ENCODE measurements at places on chromosomes 2 and 18.

GRCh38 chr18:56097621-56098020 lies 509.6 kb upstream of the TCF4 start:
- no peak for DNase-seq

DNA sequence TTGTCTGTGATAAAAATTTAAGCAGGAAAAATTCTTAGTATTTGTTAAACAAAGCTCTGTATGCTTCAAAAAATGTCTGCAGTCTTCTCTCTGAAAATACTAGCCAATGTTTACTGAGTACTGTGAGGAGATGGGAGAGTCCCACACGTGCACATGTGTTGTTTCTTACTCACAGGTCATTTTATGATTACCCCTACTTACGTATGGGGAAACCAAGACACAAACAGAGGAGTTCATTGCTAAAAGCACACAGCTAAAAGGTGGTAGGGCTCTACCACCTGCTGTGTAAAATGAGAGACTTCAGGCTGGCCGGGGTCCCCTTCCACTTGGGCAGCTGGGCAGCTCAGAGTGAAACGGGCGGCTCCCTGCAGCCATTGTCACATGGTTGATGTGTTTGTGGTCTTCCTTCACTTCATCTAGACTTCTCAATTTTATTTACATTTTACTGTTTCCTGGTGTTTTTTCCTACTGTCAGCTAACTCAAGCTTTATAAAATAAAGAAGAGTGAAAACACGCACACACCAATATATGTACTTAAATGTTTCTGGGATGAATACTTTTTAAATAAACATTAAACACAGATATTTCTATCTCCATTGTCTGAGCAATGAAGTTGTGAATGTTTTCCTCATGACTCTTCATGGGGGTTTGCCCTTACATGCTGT lies 71.2 kb downstream of the MBP start:
- no peak for DNase-seq

DNA sequence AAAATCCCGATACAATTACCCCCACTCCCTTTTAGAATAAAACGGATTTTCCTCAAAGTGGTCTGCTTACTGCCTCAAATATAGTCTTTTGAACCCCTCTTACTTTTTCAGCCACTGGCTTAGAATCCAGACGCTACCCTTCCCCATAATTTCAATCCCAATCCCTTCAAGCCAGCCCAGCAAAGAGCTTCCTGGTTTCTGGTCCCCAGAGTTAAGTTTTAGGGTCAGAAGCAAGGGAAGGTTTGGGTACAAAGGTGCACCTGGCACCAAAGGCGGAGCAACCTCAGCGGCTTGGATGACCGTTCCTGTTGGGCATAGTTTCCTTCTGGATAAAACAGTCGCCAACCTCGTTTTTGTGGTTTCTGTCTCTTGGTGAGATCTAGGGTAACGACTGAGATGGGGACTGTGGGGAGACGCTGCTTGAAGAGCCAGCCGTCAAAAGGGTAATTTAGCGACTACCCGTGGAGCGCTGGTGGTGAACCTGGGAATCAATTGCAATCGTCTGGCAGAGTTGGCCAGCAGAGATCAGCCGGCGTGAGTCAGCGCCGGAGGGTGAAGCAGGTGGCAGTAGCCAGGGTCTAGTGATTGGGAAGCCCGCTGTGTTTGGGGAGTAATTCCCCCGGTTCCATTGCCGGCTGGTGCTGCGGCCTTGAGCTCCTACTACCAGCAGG lies 1.6 kb downstream of the FEV start:
- no peak for DNase-seq

DNA sequence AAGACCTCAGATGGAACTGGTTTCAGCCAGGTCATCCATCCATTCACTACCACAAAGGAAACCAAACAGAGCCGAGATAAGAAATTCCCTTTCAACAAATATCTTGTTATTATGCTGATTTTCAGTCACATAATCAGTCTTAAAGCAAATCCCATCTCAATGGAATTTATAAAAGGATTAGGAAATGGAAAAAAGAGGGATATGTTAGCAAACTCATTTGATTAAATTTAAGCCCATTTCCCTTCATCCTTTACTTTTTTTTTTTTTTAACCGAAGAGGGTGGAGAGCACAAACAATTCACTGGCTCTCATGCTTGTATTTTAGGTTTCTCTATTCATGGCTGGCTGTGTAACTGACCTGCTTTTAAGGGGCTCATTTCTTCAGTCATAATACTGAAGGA lies 109.0 kb upstream of the GATA6 start:
- no peak for DNase-seq

DNA sequence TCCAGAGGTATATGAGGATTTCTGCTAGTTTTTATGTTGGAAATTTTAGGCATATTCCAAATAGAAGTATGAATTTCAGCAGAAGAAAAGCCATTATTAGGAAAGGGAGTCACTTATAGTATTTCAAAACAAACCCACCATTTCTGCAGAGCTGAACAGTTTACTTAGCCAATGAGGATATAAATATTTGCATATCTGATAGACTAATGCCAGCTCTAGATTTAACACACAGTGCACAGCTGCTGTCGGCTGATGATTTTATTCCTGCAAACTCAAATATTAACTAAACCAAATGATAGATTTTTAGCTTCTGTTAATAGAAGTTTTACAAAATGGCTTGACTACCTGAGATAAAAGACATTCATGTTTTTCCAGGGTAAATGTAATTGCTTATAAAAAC lies 375.8 kb upstream of the FANCL start:
- no peak for DNase-seq

GRCh38 chr18:8699126-8699525 lies 6.2 kb upstream of the MTCL1 start:
- DNase-seq, result no peak

GRCh38 chr2:127893494-127893893 lies 7.7 kb upstream of the AMMECR1L start:
- DNase-seq, result no peak

DNA sequence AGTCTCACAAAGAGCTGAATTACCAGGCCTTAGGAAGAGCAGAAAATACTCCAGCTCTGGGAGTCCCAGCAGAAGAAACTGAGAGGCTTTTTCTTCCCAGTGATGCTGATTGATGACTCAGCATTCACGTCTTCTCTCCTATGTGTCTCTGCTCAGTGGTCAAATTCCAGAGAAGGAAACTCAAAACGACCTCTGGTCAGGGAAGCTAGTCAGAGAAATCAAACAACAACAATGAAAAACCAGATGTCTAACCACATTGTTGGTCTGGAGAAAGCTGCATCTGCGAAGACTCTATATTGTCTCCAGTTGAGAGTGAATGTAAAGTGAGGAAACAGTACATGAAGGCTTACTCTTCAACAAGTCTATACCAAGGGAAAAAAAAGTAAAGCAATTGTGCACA lies 28.6 kb upstream of the CERS6 start:
- no peak for DNase-seq

DNA sequence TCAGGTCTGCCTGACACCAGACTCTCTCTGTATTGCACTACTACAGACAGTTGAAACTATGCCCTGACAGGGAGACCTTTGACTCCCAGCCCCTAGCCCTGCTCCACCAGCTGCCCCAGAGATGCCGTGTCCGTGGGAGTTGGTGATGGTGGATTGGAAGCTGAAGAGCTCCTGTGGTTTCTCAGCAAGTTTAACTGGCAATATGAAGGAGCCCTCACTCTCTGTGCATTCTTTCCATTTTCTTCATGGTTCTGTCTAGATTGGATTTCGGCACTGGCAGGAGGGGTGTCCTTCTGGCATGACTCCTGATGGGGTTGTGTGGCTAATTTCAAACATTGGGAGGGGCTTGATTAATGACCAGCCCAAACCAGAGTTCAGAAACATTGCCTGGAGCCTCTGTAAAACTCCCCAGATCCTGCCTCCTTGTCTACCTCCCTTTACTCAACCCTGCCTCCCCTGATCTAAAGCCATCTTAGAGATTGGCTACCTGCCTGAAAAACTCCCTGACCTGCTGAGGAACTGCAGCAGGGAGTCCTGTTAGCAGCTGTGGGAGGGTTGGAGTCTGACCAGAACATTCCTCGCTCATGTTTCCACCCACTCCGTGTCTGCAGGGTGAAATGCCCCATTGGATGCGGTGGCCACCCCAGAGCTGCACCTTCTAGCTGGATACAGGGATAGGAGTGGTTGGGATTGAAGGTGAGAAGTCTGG lies 206.9 kb upstream of the SPRED2 start:
- no peak for DNase-seq

DNA sequence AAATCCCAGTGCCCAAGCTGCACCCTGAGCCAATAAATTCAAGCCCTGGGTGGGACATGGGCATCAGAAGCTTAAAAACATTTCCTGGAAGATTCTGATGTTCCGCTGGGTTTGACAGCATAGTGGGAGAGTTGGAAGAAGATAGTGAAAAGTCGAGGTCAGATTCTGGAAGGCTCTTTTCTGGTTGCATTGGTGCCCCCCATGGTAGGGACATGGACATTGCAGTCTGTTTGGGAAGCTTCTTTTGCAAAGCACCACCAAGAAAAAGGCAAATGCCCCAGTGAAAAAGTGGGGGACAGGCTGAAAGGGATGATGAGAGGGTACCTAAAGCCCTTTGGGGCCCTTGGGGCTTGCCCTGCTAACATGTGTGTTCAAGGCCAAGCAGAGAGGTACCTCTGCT lies 21.0 kb downstream of the MERTK start:
- DNase-seq, result no peak

DNA sequence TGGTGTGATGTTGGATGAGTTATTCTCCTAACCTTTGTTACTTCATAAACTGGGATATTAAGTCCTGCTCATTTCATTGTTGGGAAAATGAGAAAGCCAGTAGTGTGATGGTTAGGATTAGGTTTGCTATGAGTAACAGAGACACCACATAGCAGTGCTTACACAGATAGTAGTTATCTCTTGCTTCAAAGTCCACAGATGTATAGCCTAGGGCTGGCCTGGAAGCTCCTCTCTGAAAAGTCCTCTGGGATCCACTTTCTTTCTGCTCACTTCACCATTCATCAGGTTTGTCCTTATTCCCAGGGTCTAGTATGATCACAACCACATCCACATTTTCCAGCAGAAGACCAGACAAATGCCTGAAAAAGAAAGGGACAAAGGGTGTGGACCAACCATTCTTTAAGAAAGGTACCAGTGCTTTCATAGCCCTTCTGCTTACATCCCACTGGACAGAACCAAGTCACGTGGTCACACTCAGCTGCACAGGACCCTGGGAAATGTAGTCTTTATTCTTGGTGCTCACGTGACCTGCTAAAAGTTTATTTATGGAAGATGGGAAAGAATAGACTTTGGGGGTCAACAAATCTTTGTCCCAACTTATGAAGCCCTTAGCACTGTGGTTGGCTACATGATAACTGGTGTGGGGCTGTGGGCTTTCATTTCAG lies 108.9 kb downstream of the INSIG2 start:
- no peak for DNase-seq

- no peak for DNase-seq
Observed at GRCh38 chr2:70995426-70995729, 705 bp upstream of the TEX261 start.

DNA sequence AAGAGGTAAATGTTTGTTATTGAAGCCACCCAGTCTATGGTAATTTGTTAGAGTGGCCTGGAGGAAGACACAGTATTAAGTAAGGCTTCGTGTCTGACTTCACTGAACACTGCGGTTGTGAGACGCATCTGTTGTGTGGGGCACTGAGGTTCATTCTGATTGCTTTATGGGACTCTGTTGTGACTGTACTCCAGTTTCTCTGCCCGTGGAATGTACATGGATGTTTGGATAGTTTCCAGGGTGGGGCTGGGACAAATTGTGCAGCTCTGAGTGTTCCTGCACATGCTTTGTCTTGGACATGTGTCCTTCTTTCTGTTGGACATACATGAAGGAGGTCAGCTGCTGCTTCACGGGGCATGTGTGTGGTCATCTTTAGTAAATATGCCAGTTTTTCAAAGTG lies 58.6 kb downstream of the ODC1 start:
- no peak for DNase-seq

Measured in stimulated activated CD8-positive, alpha-beta memory T cell treated with anti-CD3 and anti-CD28 coated beads, Interleukin-4, amount 100 ng/mL, for 1 hour (primary cell).